ENCODE measurements at places on chromosomes 2 and 18.

GRCh38 chr2:191981706-191982105, 134.8 kb upstream of the CAVIN2 start:
- DNase-seq = no peak

GRCh38 chr2:112893752-112894151, 17.2 kb upstream of the IL37 start:
- DNase-seq = no peak

DNA sequence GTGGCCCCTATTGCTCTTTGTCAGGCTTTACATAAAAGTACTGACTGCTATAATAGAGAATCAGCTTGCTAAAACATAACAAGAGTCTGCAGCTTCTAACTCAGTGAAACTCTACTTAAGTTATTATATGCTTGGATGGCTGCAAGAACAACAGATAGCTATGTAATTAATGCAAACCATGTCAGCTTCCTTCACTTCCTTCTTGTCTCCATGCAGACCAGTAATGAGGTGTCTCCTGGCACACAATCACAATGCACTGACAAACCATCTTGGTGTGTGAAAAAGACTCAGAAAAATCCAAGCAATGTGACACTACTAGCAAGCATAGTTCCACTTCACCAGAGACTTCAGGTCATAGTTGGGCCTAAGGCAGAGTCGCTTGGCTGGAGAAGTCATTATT, 2068.9 kb upstream of the PIK3C3 start:
- no peak for DNase-seq

DNA sequence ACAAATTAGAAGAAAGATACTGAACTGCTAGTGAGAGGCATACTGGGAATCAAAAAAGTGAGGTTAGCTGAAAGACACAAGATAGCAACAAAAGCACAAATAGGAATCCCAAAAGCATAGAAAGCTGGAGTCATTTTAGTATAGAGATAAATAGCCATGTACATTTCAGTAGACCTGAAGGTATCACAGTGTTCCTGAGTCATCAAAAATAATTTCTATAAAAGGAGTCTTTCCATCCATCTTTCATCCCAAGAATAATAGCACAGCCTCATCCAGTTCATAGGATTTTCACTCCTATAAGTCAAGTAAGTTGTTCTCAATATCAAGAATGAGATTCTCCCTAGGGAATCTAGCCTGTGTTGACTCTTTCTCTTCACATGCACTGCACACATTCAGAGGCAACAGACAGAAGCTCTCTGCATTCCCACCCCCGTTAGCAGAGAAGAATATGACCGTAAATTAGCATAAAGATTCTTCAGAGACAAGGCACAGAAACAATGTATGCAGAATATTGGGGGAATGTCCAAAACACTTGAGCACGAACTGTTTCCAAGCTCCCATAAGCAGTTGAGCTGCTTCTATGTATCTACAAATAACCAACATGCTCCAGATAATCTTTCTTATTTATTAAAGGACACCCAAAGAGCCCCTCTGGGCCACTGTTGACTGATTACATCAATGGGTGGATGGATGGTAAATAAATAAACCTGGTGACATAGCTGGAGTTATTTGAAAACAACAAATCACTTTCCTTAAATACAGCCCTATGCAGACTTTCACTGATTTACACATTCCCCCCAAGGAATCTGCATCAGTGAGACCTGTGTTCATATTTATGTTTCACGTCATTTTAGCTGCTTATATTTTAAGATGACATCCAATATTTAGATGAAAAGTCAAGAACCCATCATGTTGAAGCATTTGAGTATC, 174.5 kb upstream of the PKDCC start:
- no peak for DNase-seq

- DNase-seq = no peak
These were observed 406.1 kb upstream of the NRP2 start for GRCh38 chr2:205276116-205276777.

DNA sequence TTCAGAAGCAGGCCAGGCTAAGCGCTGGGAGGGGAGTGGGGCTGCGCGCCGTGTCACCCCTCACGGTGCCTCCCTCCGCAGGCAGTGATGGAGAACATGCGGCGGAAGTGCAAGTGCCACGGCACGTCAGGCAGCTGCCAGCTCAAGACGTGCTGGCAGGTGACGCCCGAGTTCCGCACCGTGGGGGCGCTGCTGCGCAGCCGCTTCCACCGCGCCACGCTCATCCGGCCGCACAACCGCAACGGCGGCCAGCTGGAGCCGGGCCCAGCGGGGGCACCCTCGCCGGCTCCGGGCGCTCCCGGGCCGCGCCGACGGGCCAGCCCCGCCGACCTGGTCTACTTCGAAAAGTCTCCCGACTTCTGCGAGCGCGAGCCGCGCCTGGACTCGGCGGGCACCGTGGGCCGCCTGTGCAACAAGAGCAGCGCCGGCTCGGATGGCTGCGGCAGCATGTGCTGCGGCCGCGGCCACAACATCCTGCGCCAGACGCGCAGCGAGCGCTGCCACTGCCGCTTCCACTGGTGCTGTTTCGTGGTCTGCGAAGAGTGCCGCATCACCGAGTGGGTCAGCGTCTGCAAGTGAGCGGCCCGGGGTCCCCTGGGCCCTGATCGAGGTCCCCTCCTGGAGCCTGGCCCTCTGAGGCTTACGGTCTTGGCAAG, 12.2 kb downstream of the WNT10A start:
- no peak for DNase-seq

GRCh38 chr2:197090742-197091367, 164.3 kb upstream of the PGAP1 start:
- DNase-seq = peak; percentile 87

DNA sequence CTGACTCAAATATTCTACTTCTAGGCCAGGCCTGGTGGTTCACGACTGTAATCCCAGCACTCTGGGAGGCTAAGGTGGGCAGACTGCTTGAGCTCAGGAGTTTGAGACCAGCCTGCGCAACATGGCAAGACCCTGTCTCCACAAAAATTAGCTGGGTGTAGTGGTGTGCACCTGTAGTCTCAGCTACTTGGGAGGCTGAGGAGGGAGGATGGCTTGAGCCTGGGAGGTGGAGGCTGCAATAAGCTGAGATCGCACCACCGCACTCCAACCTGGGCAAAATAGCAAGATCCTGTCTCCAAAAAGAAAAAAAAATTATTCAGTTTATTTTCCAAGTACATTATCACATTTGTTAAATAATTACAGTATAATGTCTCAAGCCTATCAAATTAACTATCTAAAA, 7.3 kb downstream of the PPP3R1 start:
- no peak for DNase-seq

DNA sequence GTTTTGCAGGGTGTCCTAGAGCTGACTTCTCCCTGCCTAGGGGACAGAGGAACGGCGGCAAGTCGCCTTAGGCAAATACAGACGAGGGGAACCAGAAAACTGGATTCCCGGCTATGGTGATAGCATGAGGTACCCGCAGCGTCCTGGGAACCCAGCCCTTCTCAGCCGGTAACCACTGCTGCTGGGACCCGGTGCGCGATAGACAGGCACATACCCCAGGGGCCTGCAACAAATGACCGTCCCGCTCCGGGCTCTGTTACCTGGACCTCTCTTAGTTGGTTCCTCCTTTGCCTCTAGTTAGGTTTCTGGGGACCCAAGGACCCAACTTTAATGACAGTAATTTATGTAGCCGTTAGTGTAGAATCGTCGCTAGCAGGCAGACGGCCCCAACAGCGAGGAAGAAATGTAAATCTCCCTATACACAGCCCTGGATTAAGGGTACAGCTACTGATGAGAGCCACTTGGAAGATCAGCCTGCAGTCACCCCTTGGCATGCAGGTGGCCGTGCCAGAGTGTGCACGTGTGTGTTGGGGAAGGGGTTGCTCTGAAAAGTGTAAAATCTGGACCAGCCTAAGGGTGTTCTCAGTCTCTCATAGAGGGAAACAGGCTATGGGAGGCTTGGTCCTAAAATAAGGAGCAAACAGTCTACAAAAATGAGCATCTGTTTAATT, 819 bp upstream of the SERPINE2 start:
- DNase-seq = no peak

DNA sequence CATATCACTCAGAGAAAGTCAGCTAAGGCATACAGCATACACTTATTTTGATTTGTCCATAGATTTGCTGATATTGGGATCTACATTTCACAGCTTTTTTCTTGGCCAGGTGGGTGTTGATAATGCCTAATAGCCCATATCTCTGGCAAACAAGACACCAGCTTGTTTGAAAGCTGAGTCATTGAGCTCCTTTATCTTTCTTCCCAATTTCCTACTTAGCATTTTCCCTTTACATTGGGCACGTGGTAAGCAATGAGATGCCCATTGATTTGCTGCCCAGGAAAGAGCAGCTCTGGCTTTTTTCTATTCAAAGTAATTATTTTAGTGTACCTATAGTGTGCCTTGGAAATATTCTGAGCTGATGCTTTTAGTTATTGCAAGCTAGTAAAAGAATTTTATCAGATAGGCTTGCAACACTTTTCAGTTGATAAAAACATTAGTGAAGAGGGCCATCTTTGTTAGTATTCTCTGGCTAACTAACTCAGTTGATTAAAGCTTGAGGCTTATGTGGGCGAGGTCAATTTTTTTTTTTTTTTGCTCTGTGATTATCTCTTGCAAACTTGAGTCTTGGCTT, 79.6 kb downstream of the OSBPL6 start:
- DNase-seq = no peak

Data from NCI-H446 treated with DMSO at 0.1 percent for 48 hours (cell line).